Activated CD8-positive, alpha-beta memory T cell treated with anti-CD3 and anti-CD28 coated beads for 48 hours (primary cell): ENCODE measurements at places on chromosomes 11 and 22.

DNA sequence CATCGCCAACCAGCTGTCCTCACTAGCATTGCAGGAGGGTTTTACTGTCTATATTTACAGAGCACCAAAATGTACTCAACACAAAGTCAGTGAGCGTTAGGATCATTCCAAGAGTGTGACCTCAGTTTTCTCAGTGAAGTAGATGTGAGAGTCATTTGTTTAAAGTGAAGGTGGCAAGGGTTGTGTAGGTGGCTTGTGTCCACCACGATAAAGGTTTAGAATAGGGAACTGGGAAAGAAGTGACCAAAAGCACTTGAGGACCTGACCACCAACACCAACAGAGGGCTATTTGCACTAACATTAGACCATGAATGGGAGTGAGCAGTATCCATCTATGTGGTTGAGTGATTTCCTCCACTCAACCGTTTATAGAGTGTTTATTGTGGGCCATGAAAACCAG is 152.5 kb upstream of the POU2AF2 start:
- no peak for DNase-seq

DNA sequence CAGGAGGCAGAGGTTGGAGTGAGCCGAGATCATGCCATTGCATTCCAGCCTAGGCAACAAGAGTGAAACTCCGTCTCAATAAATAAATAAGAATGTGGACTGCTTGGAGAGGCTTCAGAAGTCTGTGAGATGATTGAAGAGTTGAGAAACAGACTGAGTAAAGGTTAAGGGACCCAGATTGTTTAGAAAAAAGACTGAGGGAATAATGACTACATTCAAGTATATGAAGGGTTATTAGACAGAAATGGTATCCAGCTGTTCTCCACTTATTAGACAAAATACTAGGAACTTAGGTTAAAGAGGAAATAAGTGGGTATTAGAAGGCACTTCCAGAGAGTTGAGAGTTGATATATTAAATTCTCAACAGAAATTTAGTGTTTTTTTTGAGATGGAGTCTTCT is 10.5 kb upstream of the YAP1 start:
- DNase-seq = no peak

GRCh38 chr22:35043252-35043933 is 22.6 kb upstream of the ISX start:
- DNase-seq = no peak

GRCh38 chr11:133047771-133048115 is 484.6 kb downstream of the OPCML start:
- DNase-seq = no peak

DNA sequence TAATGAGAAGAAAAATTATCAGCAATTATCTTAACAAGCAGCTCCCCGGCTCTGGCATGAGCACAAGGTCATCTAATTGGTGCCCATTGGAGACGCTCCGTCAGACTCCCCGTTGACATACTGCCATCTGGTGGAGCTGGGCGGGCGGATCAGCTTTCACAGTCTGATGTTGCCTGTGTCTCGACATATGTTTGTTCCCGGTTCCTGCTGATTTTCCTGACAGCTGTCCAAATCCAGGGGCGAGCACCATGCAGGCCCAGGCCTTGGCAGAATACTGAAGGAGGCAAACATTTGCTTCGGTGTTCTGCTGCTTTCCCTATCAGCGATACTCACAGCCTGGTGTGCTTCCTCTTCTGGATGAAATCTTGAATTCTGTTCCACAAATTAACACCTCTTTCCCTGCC is 43.8 kb upstream of the BARX2 start:
- DNase-seq = peak; percentile 32

- DNase-seq = no peak
These were observed 23.7 kb upstream of the ARFGAP3 start for GRCh38 chr22:42880815-42881214.

DNA sequence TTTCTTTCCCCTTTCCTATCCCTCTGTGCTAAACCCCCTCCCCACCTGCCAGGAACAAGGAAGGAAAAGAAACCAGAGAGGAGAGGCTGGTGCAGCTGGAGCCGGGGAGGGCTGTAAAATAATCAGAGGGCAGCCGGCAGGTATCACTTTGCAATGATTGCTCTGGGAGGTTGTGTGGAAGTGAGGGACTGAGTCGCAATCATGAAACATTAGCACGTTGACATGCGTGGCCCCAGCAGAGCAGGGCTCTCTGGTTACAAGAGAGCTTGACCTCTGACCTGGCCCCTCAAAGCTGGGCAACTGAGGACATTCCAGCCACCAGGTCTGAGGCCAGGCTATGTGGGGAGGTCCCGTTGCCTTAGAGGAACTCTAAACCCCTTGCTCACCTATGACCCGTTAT is 170.8 kb upstream of the BDNF start:
- DNase-seq = no peak
